NCI-H524 treated with DMSO at 0.1 percent for 48 hours (cell line): ENCODE measurements at places on chromosomes 1 and 21.

GRCh38 chr1:155171836-155172731 lies 1.0 kb downstream of the KRTCAP2 start:
- DNase-seq: no peak

DNA sequence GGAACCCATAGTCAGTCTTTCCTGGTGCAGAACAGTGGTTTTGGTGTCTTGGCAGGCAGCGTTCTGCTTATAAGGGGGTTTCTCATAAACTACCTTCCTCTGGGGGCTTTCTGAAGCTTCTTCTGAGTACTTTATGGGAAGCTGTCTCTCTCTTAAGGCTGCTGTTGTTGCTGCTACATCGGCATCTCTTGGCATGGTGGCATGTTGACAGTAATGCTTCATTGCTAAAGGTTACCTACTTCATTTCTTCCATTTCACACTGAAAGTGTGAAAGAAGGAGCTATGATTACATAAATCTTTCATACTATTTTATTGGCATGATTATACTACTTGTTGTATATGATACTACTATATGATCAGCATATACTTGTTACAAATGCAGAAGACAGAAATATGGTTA lies 6.3 kb upstream of the MAP10 start:
- DNase-seq: no peak

DNA sequence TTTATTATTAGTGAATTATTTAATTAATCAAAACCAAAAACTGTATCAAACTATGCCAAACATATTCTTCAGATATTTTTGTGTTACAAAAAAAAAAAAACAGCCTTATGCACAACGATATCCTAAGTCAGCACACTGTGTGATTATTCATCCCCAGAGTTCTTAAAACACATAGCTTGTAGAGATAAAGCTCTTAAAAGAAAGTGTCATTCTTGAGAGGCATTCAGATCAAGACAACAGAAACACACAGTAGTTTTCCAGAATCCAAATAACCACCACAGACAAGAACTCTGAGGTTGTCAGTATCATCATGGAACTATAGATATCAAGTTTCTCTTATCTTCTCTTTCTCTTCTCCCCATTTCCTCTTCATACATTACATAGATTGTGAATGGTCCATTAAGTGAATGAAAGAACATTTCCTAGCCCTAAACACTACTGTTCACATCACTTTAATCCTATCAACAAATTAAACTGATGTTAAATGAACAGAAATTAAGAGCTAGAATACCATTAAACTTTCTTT lies 13.5 kb downstream of the ZZZ3 start:
- DNase-seq: no peak

- DNase-seq: no peak
These were observed 223.0 kb upstream of the ADAMTS5 start for GRCh38 chr21:27189870-27190269.

GRCh38 chr1:16338961-16339360 lies 13.3 kb downstream of the FBXO42 start:
- no peak for DNase-seq

- DNase-seq: no peak
These were observed 94.6 kb upstream of the DAB1 start for GRCh38 chr1:57518496-57518895.

- DNase-seq: no peak
These were observed 27.5 kb upstream of the TCEA3 start for GRCh38 chr1:23452011-23452411.

GRCh38 chr1:186845576-186846210 lies 16.9 kb downstream of the PLA2G4A start:
- no peak for DNase-seq

DNA sequence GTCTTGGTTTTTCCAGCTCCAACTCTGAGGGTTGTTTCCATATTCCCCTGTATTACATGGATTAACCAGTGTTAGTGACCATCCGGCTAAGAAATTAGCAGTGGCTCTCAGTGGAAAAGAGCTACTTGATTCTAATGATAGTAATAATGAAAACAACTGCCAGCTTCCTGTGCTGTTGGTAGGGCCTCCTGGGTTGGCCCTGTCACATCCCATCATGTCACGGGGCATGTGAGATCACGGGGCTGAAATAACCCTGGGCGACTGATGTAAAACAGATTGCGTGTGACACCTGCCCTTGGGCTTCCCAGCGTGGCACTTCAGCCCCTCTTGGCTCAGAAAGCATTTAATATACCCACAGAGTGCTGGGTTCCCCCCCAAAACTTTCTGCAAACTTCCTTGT lies 149.0 kb downstream of the ROR1 start:
- DNase-seq: no peak

DNA sequence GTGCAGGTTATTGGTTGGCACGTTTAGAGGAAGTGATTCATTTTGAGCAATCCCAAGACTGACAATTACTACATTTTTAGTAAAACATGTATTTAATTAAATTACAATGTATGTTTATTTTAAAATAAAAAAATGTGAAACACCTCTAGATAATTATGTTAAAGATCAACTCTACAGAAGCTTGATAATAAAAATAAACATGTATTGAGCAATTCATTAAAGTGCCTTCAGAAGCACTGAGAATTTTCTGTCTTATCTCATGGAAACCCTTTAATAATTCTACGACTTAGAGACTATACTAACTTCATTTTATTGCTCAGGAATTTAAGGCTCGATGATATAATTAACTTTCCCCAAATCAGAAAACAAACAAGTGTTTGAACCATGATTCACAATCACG lies 208.0 kb upstream of the BRINP3 start:
- no peak for DNase-seq

DNA sequence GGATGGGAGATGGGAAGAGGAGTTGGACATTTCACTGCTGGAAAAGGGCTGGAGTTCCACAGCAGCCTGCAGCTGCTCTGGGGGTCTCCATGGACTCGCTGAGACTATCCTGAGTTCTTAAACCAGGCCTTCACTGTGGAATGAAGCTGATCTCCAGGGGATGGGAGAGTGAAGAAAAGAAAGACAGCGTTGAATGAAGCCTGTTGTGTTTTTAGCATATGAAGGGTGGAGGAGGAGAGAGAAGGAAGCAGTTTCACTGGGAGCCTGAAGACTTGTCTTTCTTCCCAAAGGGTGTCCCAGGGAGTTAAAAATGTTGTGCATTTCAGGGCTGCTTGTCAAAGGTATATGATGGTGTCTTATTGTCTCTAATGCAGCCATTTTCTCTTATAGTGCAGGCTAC lies 9.2 kb downstream of the ROR1 start:
- DNase-seq: no peak

DNA sequence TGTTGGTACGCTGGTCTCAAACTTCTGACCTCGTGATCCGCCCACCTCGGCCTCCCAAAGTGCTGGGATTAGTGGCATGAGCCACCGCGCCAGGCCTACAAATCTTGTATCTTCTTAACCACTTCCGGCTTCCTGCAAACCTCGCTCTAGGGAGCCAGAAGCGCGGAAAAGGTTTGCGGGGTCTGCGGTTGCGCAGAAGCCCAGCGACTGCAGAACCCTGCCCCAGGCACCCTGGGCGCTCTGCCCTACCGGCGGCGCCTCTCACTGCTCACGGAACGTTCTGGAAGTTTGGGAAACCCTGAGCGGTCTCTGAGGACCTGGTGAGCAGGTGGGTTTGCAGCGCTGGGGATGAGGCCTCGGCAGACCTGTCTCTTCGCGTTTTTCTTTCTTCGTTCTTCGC lies at the start of gene C1orf146:
TSS of gene C1orf146 (plus strand) at position 195 of the 400 bp plus-strand sequence. CDS start 13,506 bp downstream, outside the sequence.
- no peak for DNase-seq

DNA sequence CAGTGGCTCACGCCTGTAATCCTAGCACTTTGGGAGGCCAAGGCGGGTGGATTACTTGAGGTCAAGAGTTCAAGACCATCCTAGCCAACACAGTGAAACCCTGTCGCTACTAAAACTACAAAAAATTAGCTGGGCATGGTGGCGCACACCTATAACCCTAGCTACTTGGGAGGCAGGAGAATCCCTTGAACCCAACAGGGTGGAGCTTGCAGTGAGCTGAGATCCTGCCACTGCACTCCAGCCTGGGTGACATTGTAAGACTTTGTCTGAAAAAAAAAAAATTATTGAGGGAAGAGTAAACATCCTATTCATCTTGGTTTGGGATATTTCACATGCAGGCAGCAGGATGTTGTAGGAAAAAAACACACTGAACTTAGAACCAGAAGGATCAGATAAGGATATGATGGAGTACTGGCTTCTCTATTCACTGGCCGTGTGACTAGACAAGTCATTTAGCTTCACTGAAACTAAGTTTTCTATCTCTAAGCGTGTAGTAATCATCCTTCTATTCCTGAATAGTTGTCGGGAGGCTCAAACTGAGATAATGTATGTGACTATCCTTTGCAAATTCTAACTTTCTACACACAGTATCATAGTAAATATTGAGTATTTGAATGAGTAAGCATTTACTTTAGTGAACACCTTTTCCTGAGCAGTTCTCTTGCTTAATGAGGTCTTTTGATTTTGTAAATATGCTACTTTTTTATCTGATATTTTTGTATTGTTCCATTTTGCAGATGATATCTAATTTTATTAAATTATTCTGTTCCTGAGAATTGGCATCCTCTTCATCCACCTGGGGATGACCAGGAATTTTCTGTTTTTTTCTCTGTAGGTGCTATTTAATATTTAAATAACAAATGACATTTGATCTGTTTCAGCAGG lies 18.2 kb downstream of the CAP1 start:
- no peak for DNase-seq
